ENCODE measurements at places on chromosomes 6 and 20. TPM values are rescaled to one million over a fixed set of nuclear protein-coding genes. Genes with fewer than 3 reads are reported as not detected.

GRCh38 chr6:94414041-94414440, 994.7 kb upstream of the EPHA7 start:
- DNase-seq: no peak
- H3K4me3 ChIP-seq: no peak overlapping the region
- H3K27ac ChIP-seq: no peak overlapping the region

- no peak overlapping the region for H3K27ac ChIP-seq
- no peak overlapping the region for H3K4me3 ChIP-seq
- H3K4me1 ChIP-seq: no peaks in the 10 kb centered on the region
- H3K27me3 ChIP-seq: peaks cover 24% of the 10 kb centered on the region
- DNase-seq: no peak
Measured at GRCh38 chr6:129943637-129944271, 74.6 kb upstream of the L3MBTL3 start.

- peaks cover 4% of the 10 kb centered on the region for H3K4me1 ChIP-seq
- H3K4me3 ChIP-seq: no peak overlapping the region
- no peak overlapping the region for H3K27ac ChIP-seq
- no peak for DNase-seq
Measured at GRCh38 chr20:44727651-44728050, 12.5 kb downstream of the CCN5 start.

- peaks cover 32% of the 10 kb centered on the region for H3K4me1 ChIP-seq
- H3K27me3 ChIP-seq: peaks cover 22% of the 10 kb centered on the region
- no peaks in the 10 kb centered on the region for H3K36me3 ChIP-seq
Measured at GRCh38 chr20:2693286-2694007, 867 bp downstream of the EBF4 start.

GRCh38 chr20:22863826-22864225, 171.3 kb upstream of the SSTR4 start:
- no peaks in the 10 kb centered on the region for H3K4me1 ChIP-seq
- H3K27me3 ChIP-seq: peaks cover 9% of the 10 kb centered on the region
- H3K36me3 ChIP-seq: no peaks in the 10 kb centered on the region
- no peak for DNase-seq

DNA sequence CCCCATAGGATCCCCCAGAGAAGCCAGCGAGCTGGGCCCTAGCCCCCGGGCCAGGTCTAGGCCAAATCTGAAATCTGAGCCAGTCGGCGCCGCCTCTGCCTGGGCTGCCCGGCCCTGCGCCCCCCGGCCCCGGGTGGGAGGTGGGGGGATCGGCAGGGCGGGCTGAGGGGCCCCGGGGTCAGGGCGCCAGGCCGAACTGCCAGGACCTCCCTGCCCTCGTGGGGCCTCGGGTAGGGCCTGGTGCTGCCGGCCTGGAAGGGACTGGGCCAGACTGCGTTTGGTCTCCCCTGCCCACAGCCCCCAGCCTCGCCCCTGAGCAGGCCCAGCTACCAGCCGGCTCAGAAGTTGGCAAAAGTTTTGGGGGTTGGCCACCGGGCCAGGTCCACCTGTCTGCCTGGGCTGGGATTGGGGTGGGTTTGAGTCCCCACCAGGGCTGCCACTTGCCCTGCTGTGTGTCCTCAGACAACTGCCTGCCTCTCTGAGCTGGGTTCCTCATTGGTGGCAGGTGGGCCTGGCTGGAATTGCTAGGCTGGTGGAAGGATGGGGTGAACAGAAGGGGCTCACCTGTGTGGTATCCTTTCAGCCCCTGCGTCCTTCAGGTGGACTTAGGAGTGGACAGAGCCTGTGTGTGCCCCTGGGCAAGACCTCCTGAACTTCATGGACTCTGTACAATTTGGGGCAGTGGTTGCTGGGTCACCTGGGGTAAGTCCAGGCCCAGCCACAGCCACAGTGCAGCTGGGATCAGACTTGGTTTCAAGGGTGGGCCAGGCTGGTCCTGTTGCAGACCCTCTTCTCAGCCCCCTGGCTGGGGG, 801 bp downstream of the SRC start:
- no peaks in the 10 kb centered on the region for H3K27me3 ChIP-seq
- no peaks in the 10 kb centered on the region for H3K36me3 ChIP-seq
- peak overlapping the region; percentile 45 for H3K4me3 ChIP-seq
- H3K27ac ChIP-seq: no peak overlapping the region
- no peak for DNase-seq

Gene OPRL1
- 0.12 TPM for total RNA-seq

All from natural killer cell treated with Interleukin-12 subunit alpha and Interleukin-12 subunit beta and Interleukin-15 and Interleukin-18, amount 100 ng/mL, for 72 hours (primary cell).